Right renal cortex interstitium (tissue), 3 donors: ENCODE measurements at places on chromosomes 7 and 10. TPM values are rescaled to one million over a fixed set of nuclear protein-coding genes. Genes with fewer than 3 reads are reported as not detected.
A peak's percentile ranks its signal among the peaks of the same experiment; 100 is the strongest.

Gene PLAC9
- polyA plus RNA-seq: 21.7 TPM

Gene KIF11
- polyA plus RNA-seq: 36.9 TPM

Gene ELOVL3
- 3.2 TPM for polyA plus RNA-seq

Gene SHOC2
- 39.6 TPM for polyA plus RNA-seq

Gene NXPH1
- not detected for polyA plus RNA-seq

Gene FAM25A
- polyA plus RNA-seq: not detected

Gene CALHM1
- polyA plus RNA-seq: 0.08 TPM

Gene TBX20
- polyA plus RNA-seq: not detected

Gene SPDYE9
- 0.21 TPM for polyA plus RNA-seq

Gene TSPAN13
- 26.7 TPM for polyA plus RNA-seq

Gene MCM10
- polyA plus RNA-seq: 10.2 TPM

Gene BMPER
- polyA plus RNA-seq: 20.1 TPM

DNA sequence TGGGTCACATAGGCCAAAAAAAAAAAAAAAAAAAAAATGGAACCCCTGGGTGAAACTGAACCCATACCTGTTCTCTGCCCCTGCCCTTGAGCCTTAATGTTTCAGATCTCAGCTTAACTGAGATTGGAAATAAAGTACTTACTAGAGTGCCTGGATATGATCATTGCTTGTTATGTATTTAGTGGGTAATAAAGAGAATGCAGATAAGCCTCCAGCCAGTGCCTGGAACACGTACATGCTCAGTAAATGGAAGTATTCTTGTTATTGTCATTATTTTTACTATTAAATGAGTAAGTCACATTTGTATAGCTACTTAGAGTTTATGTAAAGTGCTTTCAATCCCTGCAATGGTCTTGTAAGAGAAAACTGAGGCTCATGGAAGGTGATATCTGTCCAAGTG is 14.7 kb downstream of the SLC16A12 start:
- no peak for DNase-seq

DNA sequence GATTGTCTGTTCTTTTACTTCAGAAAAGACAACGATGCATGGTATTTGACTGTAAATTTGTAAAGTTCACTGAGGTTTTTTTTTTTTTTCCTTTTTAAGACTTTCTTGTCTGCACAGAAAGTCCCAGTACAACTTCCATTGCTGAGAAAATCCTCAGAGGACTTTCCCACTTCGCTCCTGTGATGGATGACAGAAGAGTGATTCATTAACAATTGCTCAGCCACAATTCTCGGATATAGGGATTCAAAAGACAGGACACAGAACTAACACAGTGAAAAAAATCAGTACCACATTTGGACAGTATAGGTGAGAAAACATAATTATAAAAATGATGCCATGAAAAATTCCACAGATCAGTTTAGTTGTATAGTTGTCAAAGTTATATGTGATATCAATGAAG is 48.0 kb downstream of the SEC23IP start:
- no peak for DNase-seq

- DNase-seq: no peak
Measured at GRCh38 chr7:68544851-68545250, 1053.4 kb upstream of the AUTS2 start.

- DNase-seq: no peak
Measured at GRCh38 chr7:16261100-16261499, 160.2 kb downstream of the CRPPA start.

DNA sequence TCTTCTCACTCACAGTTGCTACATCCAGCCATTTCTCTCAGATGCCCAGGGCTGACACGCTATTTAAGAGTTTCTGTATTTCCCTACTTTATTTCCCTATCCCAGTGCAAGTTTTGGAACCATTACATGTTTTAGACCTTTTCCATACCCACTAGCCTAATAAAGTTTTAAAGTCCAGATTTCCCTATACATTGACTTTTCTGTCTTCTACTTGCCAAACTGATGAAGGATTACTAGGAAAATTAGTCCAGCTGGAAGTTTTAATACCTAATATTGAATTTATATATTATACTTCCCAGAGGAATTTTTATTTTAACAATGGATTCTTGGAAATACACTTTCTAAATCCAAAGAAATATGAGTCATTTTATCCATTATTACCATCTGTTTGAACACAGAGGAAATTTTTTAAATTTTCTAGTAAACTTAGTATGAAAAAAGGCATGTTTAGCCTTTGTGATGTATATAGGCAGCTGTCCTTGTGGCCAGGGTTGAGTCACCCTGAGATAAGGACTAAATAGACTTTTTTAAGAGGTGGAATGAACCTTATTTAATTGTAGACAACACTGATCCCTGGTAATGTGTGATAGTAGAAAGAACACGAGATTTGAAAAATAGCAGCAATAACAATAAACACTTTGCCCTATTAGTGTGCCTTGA is 205.0 kb downstream of the TFEC start:
- no peak for DNase-seq

- DNase-seq: peak; percentile 59
Measured at GRCh38 chr10:86899670-86900276, 57.6 kb downstream of the MMRN2 start.

- DNase-seq: peak; percentile 15
Measured at GRCh38 chr7:108454674-108455550, 1.3 kb downstream of the NRCAM start.

- DNase-seq: peak; percentile 64
Measured at GRCh38 chr7:32427769-32428291, 62.4 kb downstream of the LSM5 start.

GRCh38 chr7:129523924-129524323 is 21.6 kb downstream of the SMKR1 start:
- DNase-seq: no peak

GRCh38 chr7:109699661-109700060 is 1130.0 kb downstream of the DNAJB9 start:
- no peak for DNase-seq

GRCh38 chr10:4169448-4169847 is 384.4 kb upstream of the KLF6 start:
- DNase-seq: no peak

GRCh38 chr10:74674927-74675326 is 151.5 kb upstream of the KAT6B start:
- no peak for DNase-seq

DNA sequence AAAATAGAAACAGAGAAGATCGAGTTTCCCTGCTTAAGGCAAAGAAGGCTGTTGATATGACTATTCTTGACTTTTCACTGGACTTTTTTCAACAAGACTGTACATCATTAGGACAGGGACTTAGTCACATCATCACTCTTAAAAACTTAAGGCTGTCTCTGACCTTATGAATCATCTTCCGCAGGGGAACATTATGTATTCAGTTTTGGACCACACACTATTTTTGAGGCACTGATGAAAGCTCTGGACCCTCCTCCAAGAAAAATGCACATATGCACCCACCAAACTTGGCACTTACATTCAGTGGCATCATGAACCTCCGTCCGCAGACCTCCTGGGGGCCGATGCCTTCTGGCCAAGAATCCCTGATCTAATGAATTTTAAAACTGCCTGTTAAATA is 96.4 kb downstream of the CALD1 start:
- no peak for DNase-seq

DNA sequence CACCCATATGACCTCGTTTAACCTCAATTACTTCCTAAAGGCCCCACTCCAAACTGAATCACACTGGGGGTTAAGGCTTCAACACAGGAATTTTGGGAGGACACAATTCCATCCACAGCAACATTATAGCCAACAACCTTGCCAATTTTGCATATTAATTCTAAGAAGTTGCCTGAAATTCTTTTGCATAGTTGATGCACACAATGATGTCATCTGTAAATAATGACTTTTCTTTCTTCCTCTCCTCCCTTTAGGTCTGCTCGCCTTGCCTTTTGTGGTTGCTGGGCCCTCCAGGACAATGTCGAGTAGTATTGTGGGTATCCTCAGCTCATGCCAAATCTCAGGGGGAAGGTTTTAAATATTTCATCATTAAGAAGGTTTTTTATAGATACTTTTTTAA is 16.0 kb upstream of the CAMK2B start:
- no peak for DNase-seq

- no peak for DNase-seq
Measured at GRCh38 chr7:28395831-28396230, 16.5 kb upstream of the CREB5 start.

- DNase-seq: no peak
Measured at GRCh38 chr10:125155101-125155500, 5.3 kb downstream of the CTBP2 start.

- no peak for DNase-seq
Measured at GRCh38 chr10:122854648-122855047, 9.0 kb upstream of the CUZD1 start.

DNA sequence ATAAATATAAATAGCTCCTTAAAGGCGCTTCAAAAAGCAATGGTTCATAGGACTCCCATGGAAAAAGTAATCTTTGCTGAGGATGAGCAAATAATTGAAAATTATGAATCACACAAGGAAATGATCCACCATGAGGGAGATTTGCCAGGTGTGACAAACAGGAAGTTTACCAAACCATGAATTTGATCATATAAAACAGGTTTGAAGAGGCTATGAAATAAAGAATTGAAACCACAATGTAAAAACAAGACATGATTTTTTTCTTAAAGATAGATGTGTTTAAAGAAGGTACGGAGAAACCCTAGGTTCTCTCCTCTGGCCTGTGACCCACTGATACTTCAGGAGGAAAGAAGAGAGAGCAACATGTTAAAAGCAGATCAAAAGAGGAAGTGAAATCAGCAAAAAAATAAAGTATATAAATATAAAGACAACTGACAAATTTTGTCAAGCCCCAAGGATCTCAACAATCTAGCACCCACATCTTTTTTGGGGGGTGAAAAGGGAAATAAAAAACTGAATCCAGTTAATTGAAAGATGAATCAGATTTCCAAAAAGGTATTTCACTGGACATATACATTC is 111.3 kb upstream of the ASAH2 start:
- no peak for DNase-seq

DNA sequence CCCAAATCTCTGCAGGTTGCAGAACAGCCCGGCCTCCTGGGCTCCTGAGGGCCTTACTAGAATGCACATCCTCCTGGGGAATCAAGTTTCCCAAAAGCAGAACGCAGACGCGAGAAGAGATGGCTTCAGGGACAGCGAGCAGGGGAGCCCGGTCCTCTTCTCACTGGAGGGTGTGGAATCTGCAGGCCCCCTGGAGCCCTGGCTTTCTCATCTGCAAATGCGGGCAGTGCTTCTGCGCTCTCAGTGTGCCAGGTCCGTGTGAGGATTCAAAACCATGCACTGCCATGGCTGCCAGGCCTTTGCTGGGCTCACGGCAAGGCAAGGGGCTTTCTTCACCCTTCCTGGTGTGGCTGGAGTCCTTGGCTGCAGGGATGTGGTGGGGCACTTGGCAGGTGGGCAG is 330.9 kb upstream of the MKI67 start:
- DNase-seq: no peak

- DNase-seq: no peak
Measured at GRCh38 chr7:102310414-102310815, 23.7 kb downstream of the SH2B2 start.

- no peak for DNase-seq
Measured at GRCh38 chr10:114499116-114499515, 94.8 kb upstream of the AFAP1L2 start.

GRCh38 chr7:107691716-107692115 is 31.1 kb downstream of the SLC26A4 start:
- DNase-seq: no peak

GRCh38 chr10:17238445-17239291 is 10.6 kb downstream of the VIM start:
- DNase-seq: no peak

GRCh38 chr10:29273478-29273877 is 15.4 kb upstream of the LYZL1 start:
- no peak for DNase-seq

DNA sequence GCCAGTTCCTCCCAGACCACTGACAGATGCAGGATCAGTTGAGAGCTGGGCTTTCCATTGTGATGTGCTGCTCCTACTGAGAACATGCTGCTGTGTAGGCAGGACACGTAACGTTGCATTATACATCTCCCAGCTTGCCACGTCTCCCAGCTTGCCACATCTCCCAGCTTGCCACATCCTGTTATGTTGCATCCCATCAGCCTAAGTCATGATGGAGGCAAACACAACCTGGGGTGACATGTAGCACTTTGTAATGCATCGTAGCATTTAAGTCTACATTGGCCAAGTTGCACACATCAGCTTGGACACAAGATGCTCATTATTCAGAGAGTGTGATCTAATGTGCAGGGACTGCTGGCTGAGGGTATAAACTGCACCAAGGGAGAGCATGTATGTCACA is 73.3 kb upstream of the CHCHD3 start:
- no peak for DNase-seq

GRCh38 chr7:151508991-151509390 is 10.7 kb downstream of the RHEB start:
- DNase-seq: no peak

DNA sequence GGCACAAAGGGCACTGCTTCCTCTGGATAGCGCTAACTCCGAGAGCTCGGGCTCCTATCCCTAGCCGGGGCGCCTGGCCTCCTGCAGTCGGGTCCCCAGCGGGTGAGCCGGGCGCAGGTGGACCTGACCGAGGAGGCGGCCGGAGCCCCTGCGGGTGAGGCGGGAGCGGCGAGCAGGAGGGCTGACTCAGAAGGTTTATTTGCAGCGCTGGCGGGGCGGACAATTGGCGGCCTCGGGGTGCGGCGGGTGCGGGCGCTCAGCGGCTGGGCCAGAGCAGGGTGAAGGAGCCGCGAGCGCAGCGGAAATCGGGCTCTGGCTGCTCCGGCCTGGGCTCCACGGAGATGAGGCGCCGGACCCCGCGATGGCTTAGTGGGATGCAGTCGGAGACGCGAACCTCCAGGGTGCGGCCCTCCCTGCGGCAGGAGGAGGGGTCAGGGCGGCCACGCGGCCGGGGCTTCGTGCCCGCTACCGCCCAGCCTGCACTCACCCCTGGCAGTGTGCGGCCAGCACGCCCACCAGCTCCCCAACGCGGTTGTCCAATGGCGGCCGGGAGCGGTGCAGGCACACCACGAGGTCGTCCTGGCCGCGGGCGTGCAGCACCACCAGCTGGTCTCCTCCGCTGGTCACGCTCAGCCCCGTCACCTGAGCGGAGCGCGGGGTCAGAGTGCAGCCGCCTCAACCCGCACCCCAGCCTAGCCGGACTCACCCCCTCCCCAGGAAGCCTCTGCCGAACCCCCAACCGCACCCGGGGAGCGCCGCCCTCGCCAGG is 16.1 kb downstream of the MYO1G start:
- DNase-seq: no peak
